ENCODE measurements at places on chromosomes 4 and X.

DNA sequence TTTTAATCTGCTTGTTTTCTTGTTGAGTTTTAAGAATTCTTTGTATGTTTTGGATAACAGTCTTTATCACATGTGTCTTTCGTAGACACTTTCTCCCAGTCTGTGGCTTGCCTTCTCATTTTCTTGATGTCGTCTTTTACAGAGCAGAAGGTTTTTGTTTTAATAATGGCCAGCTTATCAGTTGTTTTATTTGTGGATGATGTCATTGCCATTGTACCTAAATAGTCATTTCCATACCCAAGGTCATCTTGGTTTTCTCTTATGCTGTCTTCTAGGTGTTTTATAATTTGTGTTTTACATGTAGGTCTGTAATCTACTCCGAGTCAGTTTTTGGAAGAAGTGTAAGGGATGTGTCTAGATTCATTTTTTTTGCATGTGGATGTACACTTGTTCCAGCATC lies 159.6 kb upstream of the NUDT6 start:
- no peak for DNase-seq

DNA sequence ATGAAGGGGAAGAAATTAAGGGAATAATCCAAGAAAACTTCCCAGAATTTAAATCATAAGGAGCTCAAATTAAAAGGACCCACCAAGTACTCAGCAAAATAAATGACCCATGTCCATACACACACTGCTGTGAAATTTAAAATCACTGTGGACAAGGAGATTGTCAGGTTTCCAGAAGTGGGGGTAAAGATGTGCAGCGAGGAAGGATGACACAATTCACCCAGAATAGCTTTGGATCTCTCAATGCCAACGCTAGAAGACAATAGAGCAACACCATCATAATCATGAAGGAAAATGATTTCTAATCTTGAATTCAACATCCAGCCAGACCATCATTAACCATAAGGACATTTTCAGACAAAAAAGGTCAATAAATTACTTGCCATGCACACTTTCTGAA lies 65.7 kb downstream of the CASK start:
- DNase-seq, result no peak

GRCh38 chrX:12319003-12319519 lies 180.8 kb downstream of the FRMPD4 start:
- no peak for DNase-seq

GRCh38 chr4:149645790-149646189 lies 169.9 kb downstream of the IQCM start:
- no peak for DNase-seq

- no peak for DNase-seq
These were observed 16.2 kb downstream of the SPOCK3 start for GRCh38 chr4:167218022-167218608.

DNA sequence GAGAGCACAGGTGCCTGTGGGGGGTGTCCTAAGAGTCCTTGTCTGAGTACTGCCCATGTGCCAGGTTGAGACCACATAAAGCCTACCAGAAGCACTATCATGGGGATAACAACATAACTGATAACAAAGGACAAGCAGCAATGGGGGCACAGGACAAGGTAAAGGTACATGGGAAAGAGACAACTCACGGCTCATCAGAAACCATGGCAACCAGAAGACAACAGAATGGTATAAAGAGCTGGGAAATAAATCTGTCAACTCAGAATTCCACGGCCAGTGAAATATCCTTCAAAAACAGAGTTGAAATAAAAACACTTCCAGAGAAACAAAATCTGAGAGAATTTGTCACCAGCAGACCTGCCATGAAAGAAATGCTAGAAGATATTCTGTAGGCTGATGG lies 20.0 kb downstream of the CENPU start:
- DNase-seq, result no peak

Data from activated T-helper 1 cell treated with anti-CD3 and anti-CD28 coated beads, Interleukin-12 subunit alpha, Interleukin-12 subunit beta, Interleukin-2, Interleukin-4 antibody, amounts not matched to agents 30 ng/mL and 10 ng/mL and 1 ng/mL, durations not matched to agents 14 hours and 24 hours and 36 hours (primary cell).